ENCODE measurements at places on chromosomes 7 and 10.

DNA sequence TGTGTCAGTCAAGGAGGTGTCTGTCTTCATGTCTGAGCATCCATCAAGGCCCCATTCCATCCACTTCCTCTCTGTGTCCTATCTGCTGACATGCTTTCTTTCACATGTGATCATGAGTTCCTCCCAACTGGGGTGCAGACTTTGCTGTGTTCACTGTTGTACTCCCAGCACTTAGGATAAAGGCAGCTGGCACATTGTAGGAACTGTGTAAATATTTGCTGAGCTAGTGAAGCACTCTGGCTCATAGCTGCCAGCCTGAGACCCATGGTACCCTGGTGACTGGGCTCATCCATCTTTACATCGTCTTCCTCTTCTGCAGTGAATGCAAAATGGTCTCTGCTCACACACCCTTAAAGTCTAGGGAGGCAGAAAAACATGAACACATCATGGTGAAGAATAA is 242.2 kb upstream of the IGFBP3 start:
- no peak for DNase-seq

DNA sequence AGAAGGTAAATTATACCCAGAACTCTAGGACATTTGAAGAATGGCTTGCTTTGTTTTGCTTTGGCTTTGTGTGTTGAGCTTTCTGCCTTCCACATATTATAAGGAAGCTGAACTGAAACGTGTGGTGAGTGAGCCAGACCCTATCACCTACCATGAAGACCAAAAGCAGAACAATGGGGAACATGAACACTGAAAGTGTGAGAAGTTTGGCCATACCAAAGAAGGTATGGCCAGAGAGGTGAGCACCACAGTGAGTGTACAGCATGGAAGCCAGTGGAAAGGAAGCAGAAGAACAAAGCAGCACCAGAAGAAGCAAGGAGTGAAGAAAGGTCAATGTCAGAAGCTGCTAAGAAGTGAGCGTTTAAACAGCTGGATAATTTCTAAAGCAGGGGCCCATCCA is 59.7 kb upstream of the CCDC71L start:
- no peak for DNase-seq

- DNase-seq = no peak
Observed at GRCh38 chr10:123485341-123485960, 180.7 kb upstream of the GPR26 start.

DNA sequence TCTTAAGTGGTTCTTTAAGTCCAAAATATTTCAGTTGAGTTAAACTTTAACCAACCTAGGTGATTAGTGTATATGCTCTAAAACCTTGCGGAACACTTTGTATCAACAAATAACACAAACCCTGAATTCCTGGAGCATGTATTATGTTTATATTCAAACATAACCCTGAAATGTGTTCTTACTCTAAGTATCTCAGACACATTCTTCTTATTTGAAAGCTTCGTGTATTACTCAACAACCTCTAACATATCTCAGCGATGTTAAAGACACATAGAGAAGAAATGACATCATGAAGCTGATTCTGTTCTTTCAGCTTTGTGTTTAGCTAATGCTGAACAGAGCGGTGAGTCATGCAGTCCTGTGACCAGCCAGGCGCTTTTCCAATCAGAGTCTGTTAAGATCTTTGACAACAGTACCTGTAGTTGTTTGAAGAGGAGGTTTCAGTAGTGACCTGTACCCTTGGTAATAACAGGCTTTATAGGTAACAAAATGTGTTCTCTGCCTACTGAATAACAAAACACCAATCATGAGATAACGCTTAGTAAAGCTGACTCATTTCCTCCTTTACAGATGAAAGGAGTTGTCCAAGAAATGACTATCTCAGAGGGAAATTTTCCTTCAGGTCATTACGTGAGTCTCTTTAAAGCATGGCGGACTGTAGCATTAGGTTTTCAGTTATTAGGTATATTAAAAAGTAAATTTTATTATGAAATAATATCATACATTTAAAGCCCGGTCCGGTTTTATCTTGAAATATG is 67.3 kb upstream of the KLF6 start:
- DNase-seq = peak; percentile 46

GRCh38 chr10:62414359-62414758 is 40.2 kb downstream of the ZNF365 start:
- DNase-seq = no peak

GRCh38 chr7:31864646-31865045 is 177.6 kb downstream of the PPP1R17 start:
- no peak for DNase-seq

GRCh38 chr7:77687100-77687746 is 9.0 kb upstream of the RSBN1L start:
- no peak for DNase-seq

- no peak for DNase-seq
Observed at GRCh38 chr7:39416866-39417265, 149.3 kb upstream of the YAE1 start.

DNA sequence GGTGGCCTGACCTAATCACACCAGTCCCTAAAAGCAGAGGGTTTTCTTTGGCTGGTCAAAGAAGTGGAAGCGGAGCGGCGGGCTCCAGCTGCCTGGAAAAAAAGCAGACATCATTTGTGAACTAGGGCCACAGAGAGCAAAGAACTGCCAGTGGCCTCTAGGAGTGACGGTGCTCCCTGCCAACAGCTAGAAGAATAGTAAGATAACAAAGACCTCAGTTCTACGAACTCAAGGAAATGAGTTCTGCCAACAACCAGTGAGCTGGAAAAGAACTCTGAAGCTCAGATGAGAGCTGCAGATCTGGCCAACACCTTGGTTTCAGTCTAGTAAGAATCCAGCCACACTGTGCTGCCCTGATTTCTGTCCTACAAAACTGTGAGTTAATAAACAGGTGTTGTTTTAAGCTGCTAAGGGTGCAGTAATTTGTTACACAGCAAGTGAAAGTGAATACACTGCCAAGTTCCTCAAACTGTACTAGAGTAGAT is 178.0 kb downstream of the SRPK2 start:
- no peak for DNase-seq

DNA sequence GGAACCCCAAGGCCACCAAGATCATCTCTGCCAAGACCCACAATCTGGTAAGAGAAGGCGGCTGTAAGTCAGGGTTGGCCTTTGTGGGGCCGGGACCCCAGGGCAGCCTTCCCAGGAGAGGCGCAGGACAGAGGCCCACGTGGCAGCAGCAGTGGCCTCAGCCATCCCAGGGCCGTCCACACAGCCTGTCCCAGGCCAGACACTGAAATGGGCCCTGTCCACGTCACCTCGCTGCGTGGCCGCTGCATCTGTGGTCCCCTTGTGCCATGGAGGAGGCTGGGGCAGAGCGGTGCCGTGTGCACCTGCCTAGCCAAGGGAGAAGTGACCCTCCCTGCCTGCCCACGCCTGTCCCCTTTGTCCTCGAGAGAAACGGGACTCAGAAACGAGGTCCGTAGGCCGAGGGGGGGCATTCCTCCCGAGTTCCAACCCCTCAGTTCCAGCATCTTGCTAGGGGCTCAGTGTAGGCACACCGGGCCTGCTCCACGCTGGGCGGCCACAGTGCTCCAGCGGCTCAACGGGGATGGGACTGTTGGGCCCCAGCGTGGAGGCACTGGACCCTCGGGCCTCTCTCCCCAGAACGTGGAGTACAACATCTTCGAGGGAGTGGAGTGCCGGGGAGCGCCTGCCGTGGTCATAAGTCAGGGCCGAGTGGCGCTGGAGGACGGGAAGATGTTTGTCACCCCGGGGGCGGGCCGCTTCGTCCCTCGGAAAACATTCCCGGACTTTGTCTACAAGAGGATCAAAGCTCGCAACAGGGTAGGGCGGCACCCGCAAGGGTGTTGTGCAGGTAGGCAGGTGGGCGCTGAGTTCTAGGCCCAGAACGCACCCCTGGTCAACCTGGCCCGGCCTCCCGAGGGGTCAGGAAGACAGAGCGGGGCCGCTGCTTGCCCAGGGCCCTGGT is 15.6 kb downstream of the DPYSL4 start:
- DNase-seq = no peak

GRCh38 chr7:148579366-148579765 is 11.2 kb upstream of the C7orf33 start:
- DNase-seq = no peak

- DNase-seq = no peak
Observed at GRCh38 chr10:71370031-71370430, 26.7 kb upstream of the CDH23 start.

- DNase-seq = no peak
Observed at GRCh38 chr10:124320778-124321432, 97.8 kb downstream of the OAT start.

GRCh38 chr10:95312986-95313495 is 22.2 kb upstream of the PDLIM1 start:
- DNase-seq = no peak
